Stimulated activated CD8-positive, alpha-beta memory T cell treated with anti-CD3 and anti-CD28 coated beads, Interleukin-4, amount 100 ng/mL, for 1 hour (primary cell): ENCODE measurements at places on chromosomes 6 and 20.

DNA sequence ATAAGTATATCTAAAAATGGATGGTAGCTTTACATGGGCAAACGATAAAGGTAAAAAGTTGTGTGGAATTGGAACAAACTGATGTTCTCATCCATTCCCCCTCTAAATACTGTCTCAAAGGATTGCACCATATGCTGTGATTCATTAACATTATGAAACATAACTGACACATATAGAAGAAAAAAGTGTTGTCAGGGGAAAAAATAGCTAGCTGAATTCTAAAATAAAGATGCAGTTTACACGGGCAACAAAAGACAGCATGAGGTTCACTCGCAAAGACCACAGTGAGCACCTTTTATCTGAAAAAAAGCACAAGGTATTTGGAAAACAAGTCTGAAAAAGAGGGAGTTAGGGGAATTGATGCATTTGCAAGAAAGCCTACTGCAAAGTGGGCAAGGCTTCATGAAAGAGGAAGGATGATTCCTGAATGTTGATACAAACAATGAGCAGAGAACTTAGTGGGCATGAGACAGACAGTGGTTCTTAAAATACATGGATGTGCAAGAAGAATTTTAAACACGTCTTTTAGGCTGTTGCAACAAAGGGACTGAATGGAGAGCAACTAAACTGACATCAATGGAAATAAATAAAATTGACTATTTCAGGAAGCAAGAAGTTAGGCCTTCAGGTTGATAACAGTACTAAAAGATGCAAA is 280.9 kb downstream of the KIF16B start:
- no peak for DNase-seq

DNA sequence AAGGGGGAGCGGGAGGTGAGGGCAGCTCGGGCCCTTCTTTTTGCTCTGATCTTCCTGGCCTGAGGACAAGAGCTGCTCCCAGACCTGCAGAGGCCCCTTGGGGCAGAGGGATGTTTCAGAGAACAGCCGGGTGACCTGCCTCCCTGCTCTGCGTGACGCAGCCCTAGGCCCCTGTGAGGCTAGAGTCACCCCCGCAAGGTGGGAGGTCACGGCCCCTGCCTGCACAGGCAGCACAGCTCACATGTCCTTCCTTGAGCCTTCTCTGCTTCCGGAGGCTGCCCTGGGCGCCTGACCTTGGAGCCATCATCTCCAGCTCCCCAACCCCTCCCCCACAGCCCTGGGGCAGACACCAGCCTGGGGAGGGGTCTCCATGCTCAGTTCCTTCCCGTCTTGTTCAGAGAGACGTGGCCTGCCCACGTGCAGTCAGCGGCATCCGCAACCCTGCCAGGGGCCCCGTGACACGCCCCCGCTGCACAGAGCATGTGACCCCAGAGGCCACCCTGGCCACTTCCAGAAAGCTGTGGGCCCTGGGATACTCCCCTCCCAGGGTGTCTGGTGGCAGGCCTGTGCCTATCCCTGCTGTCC is at the start of gene BIRC7:
BIRC7 (plus strand) TSS at position 507 of the 585 bp plus-strand sequence. CDS start 192 bp downstream, outside the sequence.
- no peak for DNase-seq

- no peak for DNase-seq
These were observed 9.2 kb downstream of the PHF3 start for GRCh38 chr6:63644668-63645326.

GRCh38 chr6:116246089-116246488 is 7.8 kb downstream of the TSPYL4 start:
- DNase-seq = no peak

DNA sequence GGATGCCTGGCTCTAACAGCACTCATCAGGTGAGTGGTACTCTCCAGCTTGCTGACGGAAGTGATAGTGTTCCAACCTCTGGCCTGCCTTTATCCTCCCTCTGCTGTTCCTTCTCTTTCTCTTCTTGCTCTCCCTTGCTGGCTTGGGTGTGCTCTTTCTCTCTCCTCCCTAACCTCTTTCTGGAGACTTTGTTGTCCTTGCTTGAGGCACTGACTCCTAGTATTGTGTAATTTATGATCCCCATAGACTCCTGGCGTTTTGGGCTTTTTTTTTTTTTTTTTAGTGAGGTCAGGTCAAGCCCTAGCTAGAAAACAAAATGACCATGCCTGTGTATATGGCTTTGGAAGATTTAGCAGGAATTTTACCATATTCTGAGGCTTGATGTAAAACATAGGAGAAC is 84.7 kb upstream of the MRAP2 start:
- DNase-seq = no peak

DNA sequence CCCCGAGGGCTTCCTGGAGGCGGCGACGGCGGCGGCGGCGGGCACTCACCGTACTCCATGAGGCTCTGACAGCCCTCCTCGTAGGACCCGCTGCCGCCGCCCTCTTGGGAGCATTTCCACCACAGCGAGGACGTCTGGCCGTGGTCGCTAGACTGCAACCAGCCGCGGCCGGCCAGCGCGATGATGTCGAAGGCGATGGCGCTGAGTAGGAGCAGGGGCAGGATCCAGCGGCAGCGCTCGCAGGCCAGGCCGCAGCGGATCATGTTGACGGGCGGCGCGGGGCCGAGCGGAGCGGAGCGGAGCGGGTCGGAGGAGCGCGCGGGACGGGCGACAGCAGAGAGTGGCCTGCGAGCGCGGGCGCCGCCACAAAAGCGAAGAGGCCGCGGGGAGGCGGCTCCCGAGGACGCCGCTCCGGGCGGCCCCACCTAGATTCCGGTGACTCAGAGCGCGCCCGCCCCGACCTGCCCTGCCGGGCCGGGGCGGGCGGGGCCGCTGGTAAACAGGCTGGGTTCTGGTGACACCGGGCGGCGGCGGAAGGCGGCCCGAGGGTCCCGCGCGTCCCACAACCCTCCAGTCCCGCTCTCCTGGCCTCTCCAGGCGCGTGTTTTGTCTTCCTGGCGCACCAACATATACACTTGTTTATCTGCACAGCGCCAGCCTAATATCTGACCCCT is at the start of gene PERP:
PERP (minus strand) TSS at position 342 of the 674 bp plus-strand sequence; CDS start at position 263, 79 bp downstream.
- peak; percentile 37 for DNase-seq

- DNase-seq = peak; percentile 41
These were observed 30.6 kb downstream of the MRPL14 start for GRCh38 chr6:44096612-44097011.

DNA sequence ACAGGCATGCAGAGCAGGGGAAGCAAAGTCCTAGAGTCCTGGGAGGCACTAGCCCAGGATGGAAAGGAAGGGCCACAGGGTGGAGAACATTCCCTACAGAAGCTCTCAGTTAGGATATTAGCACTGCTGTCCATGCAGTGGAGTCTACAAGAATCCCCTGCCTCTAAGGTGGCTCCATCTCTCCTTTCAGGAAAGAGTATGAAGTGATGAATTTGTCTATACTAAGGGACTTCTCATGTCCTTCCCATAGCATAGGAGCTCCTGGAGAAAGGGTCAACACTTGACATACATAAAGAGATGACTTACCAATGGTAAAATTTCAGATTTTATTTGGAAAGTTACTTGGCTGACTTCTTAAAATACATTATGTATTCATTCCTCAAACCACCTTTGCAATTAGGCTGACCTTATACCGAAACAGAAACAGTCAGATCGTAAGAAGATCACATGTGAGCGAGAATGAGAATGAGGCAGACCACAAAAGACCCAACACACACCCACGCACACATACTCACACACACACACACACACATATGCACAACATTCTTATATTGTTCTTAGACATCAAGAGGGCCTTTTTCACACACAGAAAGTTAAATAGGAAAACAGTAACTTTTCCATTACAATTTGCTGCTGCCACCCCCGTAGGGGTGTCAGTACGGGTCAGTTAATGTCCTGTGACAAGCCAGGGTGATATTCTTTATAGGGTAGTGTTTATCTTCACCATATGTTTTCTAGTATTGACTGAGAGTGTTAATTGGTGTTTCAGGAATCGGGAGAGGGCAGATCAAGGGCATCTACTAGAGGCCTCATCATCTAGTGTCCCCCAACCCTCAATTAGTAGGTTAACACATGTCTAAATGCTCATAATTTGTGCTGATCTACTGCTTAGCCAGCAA is 159.4 kb downstream of the FAXC start:
- DNase-seq = no peak

GRCh38 chr6:89251976-89252375 is 34.8 kb upstream of the GABRR1 start:
- DNase-seq = no peak

- no peak for DNase-seq
These were observed 76.9 kb upstream of the TSHZ2 start for GRCh38 chr20:52895235-52895634.

GRCh38 chr6:2237001-2237400 is 8.4 kb downstream of the GMDS start:
- DNase-seq = no peak
